Transverse colon (tissue), 4 donors: ENCODE measurements at places on chromosomes 11 and 22. TPM values are rescaled to one million over a fixed set of nuclear protein-coding genes. Genes with fewer than 3 reads are reported as not detected.

GRCh38 chr11:128755564-128755963 is 61.7 kb downstream of the FLI1 start:
- no peak for DNase-seq

GRCh38 chr11:84260862-84261261 is 974.7 kb upstream of the CCDC90B start:
- no peak for DNase-seq

Gene FGF19
- not detected for total RNA-seq

Gene RAB39A
- total RNA-seq: not detected

Gene PLEKHB1
- total RNA-seq: 9.8 TPM

DNA sequence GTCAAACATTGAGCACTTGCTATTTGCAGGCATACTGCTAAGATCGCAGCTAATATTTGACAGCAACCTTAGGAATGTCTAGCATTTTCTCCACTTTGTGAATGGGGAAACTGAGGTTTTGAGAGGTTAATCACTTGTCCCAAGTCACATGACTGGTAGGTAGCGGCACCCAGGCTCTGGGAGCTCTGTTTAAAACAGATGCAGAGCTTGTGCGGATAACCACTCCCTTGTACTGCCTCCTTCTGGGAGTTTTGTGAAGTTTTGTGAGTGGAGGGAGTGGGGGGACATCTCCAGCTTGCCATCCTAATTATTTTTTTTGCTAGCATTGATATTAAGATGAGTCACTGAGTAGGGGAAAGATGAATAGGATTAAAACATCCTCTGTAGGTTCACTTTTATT is 134.7 kb downstream of the GRIK4 start:
- no peak for DNase-seq

GRCh38 chr11:36550385-36551115 is 17.3 kb upstream of the RAG1 start:
- no peak for DNase-seq

Gene LRRC55
- not detected for total RNA-seq

Gene KCNJ11
- total RNA-seq: not detected

Gene GSTT2
- not detected for total RNA-seq

Gene SAC3D1
- total RNA-seq: 105 TPM

DNA sequence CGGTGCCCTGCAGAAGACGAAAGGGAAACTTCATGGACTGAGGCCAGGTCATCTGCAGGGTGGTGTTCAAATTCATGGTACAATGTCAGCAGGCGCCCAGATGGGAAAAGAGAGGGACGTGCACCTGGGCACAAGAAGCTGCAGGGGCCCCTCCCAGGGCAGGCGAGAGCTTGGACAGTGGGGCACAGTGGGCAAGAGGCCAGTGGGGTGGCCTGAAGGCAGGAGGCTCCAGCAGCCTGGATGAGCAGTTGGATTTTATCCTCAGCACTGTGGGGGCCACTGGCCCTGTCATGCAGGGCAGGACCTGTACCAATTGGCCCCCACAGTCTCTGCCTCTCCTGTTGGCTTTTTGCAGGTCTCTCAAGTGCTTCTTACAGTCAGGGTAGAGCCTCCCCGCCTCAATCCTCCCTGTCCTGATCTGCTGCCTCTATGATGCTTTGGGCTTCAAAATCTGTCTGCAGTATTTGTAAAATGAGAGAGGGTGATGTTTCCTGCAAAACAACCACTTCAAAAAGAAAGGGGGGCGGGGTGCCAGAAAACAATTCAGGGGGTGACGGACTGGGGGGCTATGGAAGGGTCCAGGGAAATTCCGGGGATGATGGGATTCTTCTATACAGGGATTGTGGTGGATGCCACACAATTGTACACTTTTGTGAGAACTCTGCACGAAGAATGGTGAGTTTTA is 1.7 kb upstream of the BID start:
- no peak for DNase-seq

Gene SLC35E4
- 6.4 TPM for total RNA-seq

- no peak for DNase-seq
Measured at GRCh38 chr11:76347466-76347865, 33.5 kb downstream of the THAP12 start.

- peak; percentile 41 for DNase-seq
Measured at GRCh38 chr22:25488244-25489020, 76.0 kb upstream of the GRK3 start.

- DNase-seq: no peak
Measured at GRCh38 chr11:1870721-1871466, 18.0 kb downstream of the LSP1 start.

- no peak for DNase-seq
Measured at GRCh38 chr11:70064726-70065317, 13.3 kb upstream of the ANO1 start.

DNA sequence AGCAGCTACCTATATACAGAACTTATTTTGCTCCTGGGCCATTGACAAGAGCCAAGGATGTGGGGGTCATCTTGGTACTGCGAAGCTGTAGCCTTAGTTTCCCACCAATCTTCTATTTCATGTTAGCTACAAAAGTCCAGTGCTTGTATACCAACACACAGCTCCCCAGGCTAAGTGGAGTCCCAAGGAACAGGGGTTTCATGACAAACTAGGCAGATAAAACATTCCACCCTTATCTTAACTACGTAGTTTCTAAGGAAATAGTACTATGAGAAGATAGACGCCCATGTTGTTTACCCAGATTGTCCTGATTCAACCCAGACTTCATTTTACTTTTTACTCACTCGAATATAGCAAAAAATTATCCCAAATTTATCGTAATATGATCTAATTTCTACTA is 218.5 kb downstream of the DYNC2H1 start:
- no peak for DNase-seq

DNA sequence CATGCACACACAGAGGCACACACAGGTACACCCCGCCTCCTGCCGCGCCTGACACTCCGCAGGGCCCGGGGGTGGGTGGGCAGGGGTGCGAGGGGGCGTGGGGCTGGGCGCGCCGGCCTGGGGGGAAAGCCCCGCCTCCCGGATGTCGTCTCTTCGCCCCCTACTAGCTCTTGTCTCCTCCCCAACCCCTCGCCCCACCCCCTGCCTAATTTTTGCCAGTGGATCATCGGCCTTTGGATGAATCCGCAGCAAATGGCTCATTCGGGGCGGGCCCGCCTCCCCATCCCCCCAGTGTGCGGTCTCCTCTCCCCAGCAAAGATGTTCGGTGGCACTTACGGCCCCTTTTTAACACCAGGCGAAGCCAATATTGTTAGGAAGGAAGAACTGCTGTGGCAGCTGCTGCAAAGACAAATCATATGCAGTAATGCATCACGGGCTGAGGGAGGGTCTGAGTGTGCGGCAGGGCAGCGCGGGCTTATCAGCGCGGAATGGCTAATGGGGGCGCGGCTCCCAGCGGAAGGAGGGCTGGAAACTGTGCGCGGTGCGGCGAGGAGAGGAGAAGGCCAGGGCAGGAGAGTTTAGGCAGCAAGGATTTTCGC is 13.4 kb upstream of the NECTIN1 start:
- DNase-seq: peak; percentile 36

DNA sequence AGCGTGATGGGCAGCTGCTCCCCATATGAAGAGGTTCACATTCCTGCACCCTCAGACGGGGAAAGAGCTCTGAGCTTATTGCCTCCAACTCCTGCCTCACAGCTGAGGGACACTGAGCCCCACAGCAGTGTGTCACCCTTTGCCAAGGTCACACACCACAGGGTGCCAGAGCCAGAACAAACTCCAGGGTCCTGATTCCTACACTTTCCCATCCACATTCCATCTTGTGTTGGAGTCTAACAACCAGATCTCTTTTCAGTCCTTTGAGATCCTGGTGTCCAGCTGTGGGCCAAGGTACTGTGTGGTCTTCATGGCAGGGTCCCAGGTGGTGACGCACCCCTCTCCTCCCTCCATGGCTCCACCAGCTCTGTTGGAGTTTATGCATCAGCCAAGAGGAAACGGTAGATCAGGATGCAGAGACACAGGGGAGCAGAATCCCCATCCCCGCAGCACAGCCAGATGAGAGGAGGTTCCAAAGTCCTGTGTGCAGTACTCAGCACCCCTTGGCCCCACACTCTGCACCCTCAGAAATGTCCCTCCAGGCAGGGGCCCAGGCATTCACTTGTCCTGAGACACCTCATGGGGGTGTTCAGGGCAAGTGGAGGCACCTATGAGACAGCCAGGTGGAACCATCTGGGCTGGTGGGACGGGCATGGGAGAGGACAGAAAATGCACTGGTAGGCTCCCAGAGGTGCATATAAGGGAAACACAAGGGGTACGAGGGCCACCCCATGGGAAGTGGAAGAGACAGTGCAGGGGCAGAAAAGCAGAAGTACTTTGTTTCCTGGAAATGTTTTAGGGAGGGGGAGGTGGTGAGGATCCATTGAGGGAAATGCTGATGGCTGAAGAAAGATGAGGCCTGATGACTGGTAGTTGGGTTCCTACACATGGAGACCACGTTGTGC is 32.6 kb upstream of the GNAZ start:
- DNase-seq: no peak

Gene BACE1-AS
- total RNA-seq: 5.1 TPM

GRCh38 chr11:46322759-46323158 is 24.5 kb upstream of the DGKZ start:
- DNase-seq: no peak

Gene BIRC3
- 51.3 TPM for total RNA-seq

Gene OR51B2
- total RNA-seq: not detected

Gene C22orf31
- total RNA-seq: not detected

Gene IL18
- total RNA-seq: 86.8 TPM

Gene EIF3L
- total RNA-seq: 162 TPM

- DNase-seq: peak; percentile 19
Measured at GRCh38 chr22:31870890-31871289, 73.4 kb upstream of the YWHAH start.

- DNase-seq: no peak
Measured at GRCh38 chr22:37986371-37986770, 2.0 kb upstream of the SOX10 start.

Gene MYOD1
- not detected for total RNA-seq

Gene KRTAP5-11
- not detected for total RNA-seq

DNA sequence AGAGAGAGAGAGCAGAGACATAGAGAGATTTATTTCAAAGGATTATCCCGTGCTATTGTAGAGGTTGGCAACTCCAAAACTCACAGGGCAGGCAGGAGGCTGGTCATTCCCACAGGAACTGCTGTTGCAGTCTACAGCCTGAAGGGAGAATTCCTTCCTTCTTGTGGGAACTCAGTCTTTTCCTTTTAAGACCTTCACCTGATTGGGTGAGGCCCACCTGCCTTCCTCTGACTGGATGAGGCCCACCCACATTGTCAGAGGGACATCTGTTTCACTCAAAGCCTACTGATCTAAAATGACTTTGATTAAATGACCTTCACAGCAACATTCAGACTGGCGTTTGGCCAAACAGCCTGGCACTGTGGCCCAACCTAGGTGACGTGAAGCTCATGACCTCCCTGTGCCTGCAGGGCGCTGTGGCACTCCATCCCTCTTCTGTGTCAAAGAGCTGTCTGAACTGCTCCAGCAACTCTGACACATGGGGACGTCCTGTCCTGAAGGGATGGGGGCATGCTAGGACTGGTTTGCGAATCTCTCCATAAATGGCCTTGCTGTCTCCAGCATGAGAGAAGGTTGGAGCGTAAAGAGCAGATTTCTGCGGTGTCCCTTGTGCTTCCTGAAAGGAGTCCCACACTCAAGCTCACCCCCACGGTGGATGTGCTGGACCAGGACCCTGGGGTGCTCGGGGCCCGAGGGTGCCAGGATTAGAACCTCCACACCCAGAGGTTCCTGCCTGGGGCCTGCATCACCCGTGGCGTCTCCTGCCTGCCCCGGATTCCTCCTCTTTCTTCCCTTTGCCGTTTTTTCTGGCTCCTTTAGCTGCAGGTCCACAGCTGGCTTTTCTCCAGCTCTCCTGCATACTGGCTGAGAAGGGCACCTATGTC is 20.7 kb downstream of the KRTAP5-5 start:
- DNase-seq: no peak

DNA sequence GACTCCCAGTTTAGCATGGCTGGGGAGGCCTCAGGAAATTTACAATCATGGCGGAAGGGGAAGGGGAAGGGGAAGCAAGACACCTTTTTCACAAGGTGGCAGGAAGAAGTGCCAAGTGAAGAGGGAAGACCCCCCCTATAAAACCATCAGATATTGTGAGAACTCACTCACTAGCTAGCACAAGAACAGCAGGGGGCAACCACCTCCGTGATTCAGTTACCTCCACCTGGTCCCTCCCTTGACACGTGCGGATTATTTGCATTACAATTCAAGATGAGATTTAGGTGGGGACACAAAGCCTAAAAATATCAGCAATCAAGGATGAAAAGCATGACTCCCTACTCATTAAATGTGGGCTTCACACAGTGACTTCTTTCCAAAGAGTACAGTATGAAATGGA is 155.0 kb upstream of the CCDC90B start:
- no peak for DNase-seq

Gene HBB
- total RNA-seq: 2.0 TPM

DNA sequence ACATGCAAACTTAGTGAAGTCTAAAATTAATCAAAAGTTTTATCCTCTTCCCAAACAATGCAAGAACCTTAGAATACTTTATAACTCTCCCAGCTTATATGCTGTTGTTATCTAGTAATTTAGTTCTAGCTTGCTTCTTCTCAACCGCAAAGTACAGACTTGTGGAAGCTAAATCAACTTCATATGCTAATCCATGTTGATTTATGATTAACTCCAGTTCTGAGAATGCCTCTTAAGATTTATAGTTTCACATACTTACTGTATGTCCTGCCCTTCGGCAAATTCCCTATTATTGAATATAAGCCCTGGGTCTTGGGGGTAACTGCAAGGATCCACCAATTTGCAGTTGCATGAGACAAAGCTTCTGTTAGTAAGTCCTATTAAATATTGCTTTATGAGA is 17.6 kb upstream of the SLC35F2 start:
- DNase-seq: no peak

Gene APOBEC3B
- 10.9 TPM for total RNA-seq

- DNase-seq: no peak
Measured at GRCh38 chr22:17845327-17845726, 71.1 kb upstream of the BID start.

Gene IRAG1
- 48.8 TPM for total RNA-seq

Gene OR51E2
- 0.37 TPM for total RNA-seq

GRCh38 chr22:37581504-37581903 is 1.6 kb upstream of the LGALS2 start:
- DNase-seq: peak; percentile 72

Gene FAM180B
- total RNA-seq: not detected

DNA sequence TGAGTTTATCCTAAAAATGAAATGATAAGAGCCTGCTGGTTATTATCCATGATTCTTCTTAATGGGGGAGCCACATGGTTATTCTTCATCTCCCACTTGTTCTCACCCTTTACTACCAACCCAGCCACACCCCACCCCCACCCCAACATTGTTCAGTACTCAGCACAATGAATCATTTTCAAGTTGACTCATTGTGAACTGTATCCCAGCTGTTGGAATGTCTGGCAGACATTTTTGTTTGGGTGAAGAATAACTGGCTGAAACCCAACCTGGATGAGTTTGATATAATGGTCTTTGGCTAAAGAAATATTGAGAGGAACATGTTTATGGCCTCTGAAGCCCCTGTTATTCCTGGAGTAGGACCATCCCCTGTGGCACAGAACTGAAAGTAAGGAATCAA is 136.2 kb downstream of the ELP4 start:
- DNase-seq: no peak

DNA sequence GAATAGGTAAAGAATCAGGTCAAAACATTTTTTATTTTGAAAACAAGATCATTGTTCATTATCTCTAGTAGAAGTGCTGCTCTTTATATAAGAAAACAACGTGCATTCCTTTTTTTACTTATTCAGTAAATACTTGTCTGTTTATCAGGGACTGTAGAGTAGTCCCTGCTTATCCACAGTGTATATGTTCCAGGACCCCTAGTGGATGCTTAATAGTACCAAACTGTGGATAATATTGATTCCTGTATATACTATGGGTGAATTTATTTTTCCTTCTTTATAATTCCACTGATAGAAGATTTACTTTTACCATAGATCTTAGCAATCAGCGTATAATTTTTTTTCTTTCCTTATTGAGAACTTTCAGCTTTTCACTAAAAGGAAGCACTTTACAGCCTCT is 32.6 kb downstream of the CEP295 start:
- no peak for DNase-seq
